Muscle of leg (tissue), 16 donors: ENCODE measurements at places on chromosomes 11 and 22. TPM values are rescaled to one million over a fixed set of nuclear protein-coding genes. Genes with fewer than 3 reads are reported as not detected.

GRCh38 chr22:44168206-44168605 is 12.5 kb upstream of the PARVG start:
- peaks cover 8% of the 10 kb centered on the region for H3K36me3 ChIP-seq
- no peak overlapping the region for H3K4me3 ChIP-seq
- no peaks in the 10 kb centered on the region for H3K27me3 ChIP-seq
- DNase-seq = no peak

The RAB36 gene
- total RNA-seq = 1.0 TPM

- peaks cover 37% of the 10 kb centered on the region for H3K27me3 ChIP-seq
- H3K27ac ChIP-seq = no peak overlapping the region
Observed at GRCh38 chr11:116507849-116508695, 264.7 kb downstream of the BUD13 start.

The ZNF408 gene
- total RNA-seq = 5.8 TPM

DNA sequence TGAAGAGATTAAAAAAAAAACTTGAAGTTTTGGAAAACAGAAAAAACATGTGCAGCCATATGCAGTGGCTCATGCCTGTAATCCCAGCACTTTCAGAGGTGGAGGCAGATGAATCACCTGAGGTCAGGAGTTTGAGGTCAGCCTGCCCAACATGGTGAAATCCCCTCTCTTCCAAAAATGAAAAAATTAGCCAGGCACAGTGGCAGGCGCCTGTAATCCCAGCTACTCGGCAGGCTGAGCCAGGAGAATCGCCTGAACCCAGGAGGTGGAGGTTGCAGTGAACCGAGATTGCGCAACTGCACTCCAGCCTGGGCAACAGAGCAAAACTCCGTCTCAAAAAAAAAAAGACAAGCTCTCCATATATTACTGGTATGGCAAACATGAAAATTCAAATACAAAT is 7.6 kb downstream of the DLG2 start:
- H3K27me3 ChIP-seq = no peaks in the 10 kb centered on the region
- no peak for DNase-seq
- H3K27ac ChIP-seq = no peak overlapping the region
- H3K4me1 ChIP-seq = no peaks in the 10 kb centered on the region

GRCh38 chr11:114199051-114199450 is 97.1 kb upstream of the NNMT start:
- no peak overlapping the region for H3K4me3 ChIP-seq
- no peaks in the 10 kb centered on the region for H3K27me3 ChIP-seq
- H3K4me1 ChIP-seq = peaks cover 48% of the 10 kb centered on the region

- H3K27ac ChIP-seq = no peak overlapping the region
- no peak overlapping the region for H3K4me3 ChIP-seq
- no peaks in the 10 kb centered on the region for H3K27me3 ChIP-seq
- DNase-seq = no peak
- peaks cover 19% of the 10 kb centered on the region for H3K4me1 ChIP-seq
- peaks cover 88% of the 10 kb centered on the region for H3K36me3 ChIP-seq
Observed at GRCh38 chr22:38737302-38738060, 18.3 kb downstream of the SUN2 start.

The KRTAP5-9 gene
- not detected for total RNA-seq

GRCh38 chr22:35970616-35971455 is 57.8 kb downstream of the RBFOX2 start:
- peak overlapping the region; percentile 83 for H3K27ac ChIP-seq
- no peaks in the 10 kb centered on the region for H3K27me3 ChIP-seq
- H3K4me1 ChIP-seq = peaks cover 34% of the 10 kb centered on the region
- no peaks in the 10 kb centered on the region for H3K36me3 ChIP-seq
- no peak overlapping the region for H3K4me3 ChIP-seq

DNA sequence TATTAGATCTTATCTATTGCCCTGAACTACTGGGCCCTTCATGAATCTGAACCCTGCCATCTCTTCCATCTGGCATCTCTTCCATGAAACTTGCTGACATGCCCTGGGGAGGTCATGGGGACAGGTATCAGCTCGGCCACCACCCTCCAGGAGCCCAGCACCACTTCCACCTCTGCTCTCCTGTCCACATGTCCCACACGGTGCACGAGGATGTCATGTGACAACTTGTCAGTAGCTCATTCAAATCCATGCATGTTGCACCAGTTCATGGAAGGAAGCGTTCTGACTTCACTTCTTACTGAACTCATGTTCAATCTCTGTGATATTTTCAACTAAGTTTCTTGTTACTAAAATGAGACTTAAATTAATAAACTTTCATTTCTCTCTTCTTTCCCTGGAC is 16.6 kb downstream of the YPEL1 start:
- no peaks in the 10 kb centered on the region for H3K36me3 ChIP-seq
- no peak for DNase-seq
- H3K4me3 ChIP-seq = no peak overlapping the region

DNA sequence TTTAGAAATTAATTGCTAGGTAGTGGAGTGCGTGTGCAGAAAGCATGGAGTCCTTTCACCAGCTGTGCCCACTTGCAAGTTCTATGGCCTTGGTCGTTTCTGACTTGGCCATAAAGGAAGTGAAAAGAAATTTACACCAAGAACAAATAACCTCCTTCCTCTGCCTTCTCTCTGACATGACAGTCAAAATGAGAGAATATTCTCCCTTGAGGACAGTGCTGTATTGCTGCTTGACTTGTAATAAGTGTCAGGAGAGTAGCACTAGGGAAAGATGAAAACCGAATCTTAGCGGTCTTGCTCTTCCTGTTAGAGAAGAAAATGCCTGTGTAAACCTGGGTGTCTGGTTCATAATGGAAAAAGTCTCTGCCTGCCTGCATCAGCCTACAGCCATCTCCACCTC is 333.1 kb upstream of the RAG2 start:
- H3K27me3 ChIP-seq = no peaks in the 10 kb centered on the region
- no peaks in the 10 kb centered on the region for H3K4me1 ChIP-seq
- no peak overlapping the region for H3K4me3 ChIP-seq
- no peak overlapping the region for H3K27ac ChIP-seq

GRCh38 chr22:42725606-42726355 is 5.1 kb upstream of the A4GALT start:
- DNase-seq = no peak
- H3K4me1 ChIP-seq = peaks cover 3% of the 10 kb centered on the region
- no peaks in the 10 kb centered on the region for H3K36me3 ChIP-seq
- no peak overlapping the region for H3K27ac ChIP-seq
- no peak overlapping the region for H3K4me3 ChIP-seq
- H3K27me3 ChIP-seq = peaks cover 19% of the 10 kb centered on the region

The UCP2 gene
- total RNA-seq = 18.0 TPM

- H3K4me3 ChIP-seq = no peak overlapping the region
- DNase-seq = no peak
- peaks cover 6% of the 10 kb centered on the region for H3K4me1 ChIP-seq
- no peak overlapping the region for H3K27ac ChIP-seq
- H3K27me3 ChIP-seq = no peaks in the 10 kb centered on the region
Observed at GRCh38 chr11:32098142-32098903, 7.4 kb downstream of the RCN1 start.

GRCh38 chr11:68673306-68673945 is 10.9 kb upstream of the GAL start:
- peaks cover 2% of the 10 kb centered on the region for H3K27me3 ChIP-seq
- no peak overlapping the region for H3K27ac ChIP-seq
- H3K4me3 ChIP-seq = no peak overlapping the region

The MUC2 gene
- not detected for total RNA-seq

- H3K4me1 ChIP-seq = peaks cover 10% of the 10 kb centered on the region
Observed at GRCh38 chr11:122809866-122810265, 28.4 kb upstream of the CRTAM start.

The SH3BP1 gene
- total RNA-seq = 5.2 TPM

GRCh38 chr11:106471276-106471675 is 393.8 kb downstream of the AASDHPPT start:
- H3K36me3 ChIP-seq = no peaks in the 10 kb centered on the region
- H3K27me3 ChIP-seq = no peaks in the 10 kb centered on the region
- no peaks in the 10 kb centered on the region for H3K4me1 ChIP-seq
- no peak overlapping the region for H3K4me3 ChIP-seq
- no peak for DNase-seq
- H3K27ac ChIP-seq = no peak overlapping the region

GRCh38 chr11:111095327-111095726 is 150.2 kb upstream of the POU2AF2 start:
- no peaks in the 10 kb centered on the region for H3K27me3 ChIP-seq
- no peak overlapping the region for H3K4me3 ChIP-seq
- H3K36me3 ChIP-seq = no peaks in the 10 kb centered on the region
- H3K4me1 ChIP-seq = peaks cover 6% of the 10 kb centered on the region
- no peak for DNase-seq
- H3K27ac ChIP-seq = no peak overlapping the region

- peak overlapping the region; percentile 91 for H3K4me3 ChIP-seq
- peak; percentile 70 for DNase-seq
- peaks cover 14% of the 10 kb centered on the region for H3K4me1 ChIP-seq
- H3K27ac ChIP-seq = peak overlapping the region; percentile 97
Observed at GRCh38 chr11:34915136-34916014, 804 bp downstream of the APIP start.
